ENCODE measurements at places on chromosomes 7 and 10.

GRCh38 chr10:4651404-4652037 lies 174.5 kb upstream of the AKR1E2 start:
- no peak for DNase-seq

DNA sequence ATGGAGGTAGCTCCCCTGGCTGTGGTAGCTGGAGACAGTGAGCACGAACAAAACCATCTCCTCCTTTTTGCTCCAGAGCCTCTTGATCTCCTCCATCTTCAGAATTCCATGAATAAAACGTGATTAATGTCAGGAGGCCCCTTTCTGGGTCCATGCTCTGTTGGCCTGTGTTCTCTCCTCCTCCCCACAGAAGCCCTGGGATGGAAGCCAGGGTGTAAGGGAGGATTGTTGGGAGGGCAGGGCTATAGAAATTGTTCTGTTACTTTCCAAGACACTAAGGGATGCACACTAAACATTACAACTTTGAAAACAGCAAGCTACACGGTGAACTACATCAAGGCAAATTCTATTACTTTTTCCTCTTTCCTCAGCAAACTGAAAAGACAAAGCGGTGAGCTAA lies 96.3 kb downstream of the RNF216 start:
- DNase-seq, result no peak

GRCh38 chr7:81416659-81417058 lies 353.2 kb downstream of the HGF start:
- no peak for DNase-seq

DNA sequence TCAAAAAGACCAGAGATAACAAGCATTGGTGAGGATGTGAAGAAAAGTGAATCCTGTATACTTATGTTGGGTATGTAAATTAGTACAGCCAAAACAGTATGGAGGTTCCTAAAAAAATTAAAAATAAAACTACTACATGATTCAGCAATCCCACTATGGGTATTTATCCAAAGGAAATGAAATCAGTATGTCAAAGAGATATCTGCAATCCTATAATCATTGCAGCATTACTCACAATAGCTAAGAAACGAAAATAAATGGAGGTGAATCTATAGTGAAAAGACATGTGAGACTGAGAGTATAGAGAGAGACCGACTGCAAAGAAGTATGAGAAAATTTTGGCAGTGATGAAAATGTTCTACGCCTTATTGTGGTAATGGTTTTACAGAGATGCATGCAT lies 139.2 kb upstream of the TMEM168 start:
- no peak for DNase-seq

GRCh38 chr7:149859369-149859768 lies 14.4 kb upstream of the ATP6V0E2 start:
- no peak for DNase-seq

- no peak for DNase-seq
Measured at GRCh38 chr7:44891791-44892190, 6.5 kb upstream of the PURB start.

- DNase-seq, result no peak
Measured at GRCh38 chr7:26850193-26850651, 14.2 kb downstream of the SKAP2 start.
